ENCODE measurements at places on chromosomes 13 and 19.

DNA sequence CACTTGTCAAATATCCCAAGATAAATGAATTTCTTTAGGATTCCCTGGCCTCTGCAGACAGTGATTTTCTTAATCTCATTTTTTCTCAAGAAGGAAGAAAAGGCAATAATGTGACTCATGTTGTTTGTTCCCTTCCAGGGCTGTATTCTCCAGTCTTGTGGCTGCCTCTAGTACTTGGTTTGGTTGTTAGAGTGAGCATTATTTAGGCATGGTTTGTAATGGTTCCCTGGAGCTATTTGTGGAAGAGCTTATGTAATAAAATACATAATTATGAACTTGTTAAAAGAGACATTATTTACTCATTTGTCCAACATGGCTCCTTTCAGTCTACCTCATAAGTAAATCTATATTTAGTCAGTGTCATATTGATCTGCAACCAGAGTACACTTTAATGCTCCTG lies 270.4 kb downstream of the DCT start:
- no peak for DNase-seq

- no peak for DNase-seq
Measured at GRCh38 chr19:38638461-38638860, 9.0 kb upstream of the ACTN4 start.

GRCh38 chr19:50480281-50481111 lies 3.8 kb upstream of the GARIN5A start:
- no peak for DNase-seq

GRCh38 chr19:18292462-18292809 lies 11.0 kb upstream of the JUND start:
- DNase-seq, result no peak

DNA sequence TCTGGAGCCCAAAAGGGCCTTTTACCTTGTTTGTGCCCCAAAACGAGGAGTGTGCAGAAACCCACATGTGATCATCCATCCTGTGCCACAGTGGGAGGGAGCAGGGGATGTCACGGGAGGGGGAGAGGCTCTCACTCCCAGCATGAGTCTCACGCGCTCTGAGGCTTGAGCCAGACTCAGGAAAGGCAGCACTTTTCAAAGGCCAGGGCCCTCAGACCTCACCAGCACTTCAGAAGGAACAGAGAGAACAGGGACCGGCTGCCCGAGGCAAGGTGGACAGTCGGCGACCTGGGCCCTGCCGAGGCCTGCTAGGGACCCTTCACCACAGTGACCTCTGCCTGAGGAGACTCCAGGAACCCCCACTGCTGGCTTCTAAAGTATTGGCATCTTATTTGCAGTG lies 71.7 kb upstream of the WASF3 start:
- DNase-seq, result no peak

DNA sequence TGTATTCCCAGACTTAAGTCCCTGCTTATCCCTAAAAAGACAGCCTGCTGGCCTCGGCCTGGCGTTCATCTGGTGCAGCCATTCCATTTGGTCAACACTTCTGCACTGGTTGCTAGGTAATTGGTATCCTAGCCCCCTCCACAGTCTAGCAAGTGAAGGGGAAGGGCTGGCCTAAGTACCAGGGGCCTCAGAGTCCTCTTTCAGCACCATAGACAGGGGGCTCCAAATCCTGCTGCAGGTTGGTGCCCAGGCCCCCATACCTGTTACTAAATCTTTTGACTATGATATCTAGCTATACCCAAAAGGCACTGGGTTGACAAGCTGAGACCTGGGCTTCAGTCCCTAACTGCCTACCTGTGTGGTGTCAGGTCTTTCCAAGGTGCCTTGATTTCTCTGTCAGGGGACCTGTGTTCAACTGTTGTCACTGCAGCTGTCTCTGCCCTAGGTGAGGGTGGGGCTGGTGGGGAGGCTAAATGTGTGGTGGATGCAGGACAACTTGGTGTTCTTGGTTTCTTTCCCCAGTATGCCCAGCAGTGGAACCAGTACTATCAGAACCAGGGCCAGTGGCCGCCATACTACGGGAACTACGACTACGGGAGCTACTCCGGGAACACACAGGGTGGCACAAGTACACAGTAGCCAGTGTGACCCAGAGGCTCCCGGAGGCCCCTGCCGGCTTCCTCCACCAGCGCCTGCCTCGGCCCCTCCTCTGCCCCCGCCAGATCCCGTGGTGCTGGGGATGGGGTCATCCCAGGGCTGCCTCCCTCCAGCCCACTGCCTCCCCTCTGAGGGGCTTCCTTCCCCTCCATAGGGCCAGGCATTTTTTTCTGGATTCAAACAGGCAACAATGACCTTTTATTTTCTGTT lies 3.8 kb upstream of the CCDC97 start:
- DNase-seq, result no peak

GRCh38 chr19:41323023-41323422 lies 13.1 kb downstream of the CCDC97 start:
- DNase-seq, result no peak

- no peak for DNase-seq
Measured at GRCh38 chr19:29546583-29547190, 20.9 kb downstream of the VSTM2B start.

GRCh38 chr19:36483653-36484052 lies 5.7 kb downstream of the ZNF566 start:
- no peak for DNase-seq

DNA sequence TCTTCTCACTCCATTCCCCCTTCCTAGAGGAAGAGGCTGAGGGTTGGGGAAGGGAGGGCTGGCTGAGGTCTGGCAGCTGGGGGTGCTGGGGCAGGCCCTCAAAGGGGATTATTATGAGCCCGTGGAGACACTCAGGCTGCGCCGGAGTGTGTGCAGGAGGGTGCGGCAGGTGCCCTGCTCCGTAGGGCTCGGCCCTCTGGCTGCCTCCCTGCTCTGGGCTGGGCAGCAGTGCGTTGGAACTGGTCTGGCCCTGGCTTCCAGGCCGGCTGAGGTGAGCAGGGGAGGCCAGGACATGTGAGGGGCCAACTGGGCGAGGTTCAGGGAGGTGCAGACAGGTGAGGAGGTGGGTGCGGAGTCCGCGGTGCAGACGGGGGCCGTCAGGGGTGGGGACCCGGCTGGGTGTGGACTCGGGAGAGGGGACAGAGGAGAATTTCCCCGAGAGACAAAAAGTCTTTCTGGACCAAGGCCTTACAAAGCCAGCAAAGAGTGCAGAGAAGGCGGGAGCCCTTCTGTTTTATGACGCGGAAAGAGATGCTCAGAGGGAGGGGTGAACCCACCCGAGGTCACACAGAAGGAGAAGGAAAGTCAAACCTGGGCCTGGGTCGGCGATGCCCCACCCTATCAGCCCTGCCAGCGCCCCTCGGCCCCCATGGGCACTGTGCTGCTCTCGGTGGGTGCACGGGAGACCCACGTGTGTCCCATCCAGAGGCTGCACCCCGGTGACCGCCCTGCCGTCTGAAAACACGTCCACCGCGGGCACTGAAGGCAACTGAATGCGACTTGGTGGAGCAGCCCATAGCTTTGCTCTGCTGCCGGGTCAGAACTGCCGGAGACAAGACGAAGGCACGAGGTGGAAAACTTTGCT lies 31.0 kb downstream of the PIP5K1C start:
- no peak for DNase-seq

- DNase-seq, result no peak
Measured at GRCh38 chr19:3249408-3249807, 24.9 kb downstream of the CELF5 start.

- DNase-seq, result no peak
Measured at GRCh38 chr19:44889830-44890365, 1.2 kb upstream of the TOMM40 start.

DNA sequence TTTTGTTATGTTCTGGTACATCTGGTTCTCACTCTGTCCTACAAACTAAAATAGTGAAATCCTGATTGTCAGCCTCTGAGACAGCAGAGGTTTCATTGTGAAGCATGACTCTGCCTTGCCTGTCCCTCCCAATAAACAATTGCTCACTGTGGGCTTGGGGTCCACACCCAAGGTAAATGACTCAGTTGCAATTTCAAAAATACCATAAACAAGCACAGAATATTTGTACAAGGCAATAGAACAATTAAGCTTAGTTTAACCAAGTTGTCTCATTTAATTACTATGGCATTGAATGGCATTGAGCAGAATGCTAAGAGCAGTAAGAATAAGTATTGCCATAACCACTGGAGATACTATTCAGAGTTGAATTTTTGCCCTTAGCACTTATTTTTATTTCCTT lies 353.6 kb downstream of the SPRY2 start:
- DNase-seq, result no peak

GRCh38 chr19:610071-610800 lies 20.6 kb downstream of the HCN2 start:
- DNase-seq, result no peak

- no peak for DNase-seq
Measured at GRCh38 chr19:2588081-2588777, 112.3 kb downstream of the GADD45B start.

- DNase-seq, result peak; percentile 51
Measured at GRCh38 chr19:2270423-2271233, 11.3 kb downstream of the PEAK3 start.

- DNase-seq, result peak; percentile 2
Measured at GRCh38 chr13:21478881-21479808, 20.0 kb upstream of the ZDHHC20 start.

GRCh38 chr19:32372726-32373517 lies 27.5 kb downstream of the ZNF507 start:
- no peak for DNase-seq

DNA sequence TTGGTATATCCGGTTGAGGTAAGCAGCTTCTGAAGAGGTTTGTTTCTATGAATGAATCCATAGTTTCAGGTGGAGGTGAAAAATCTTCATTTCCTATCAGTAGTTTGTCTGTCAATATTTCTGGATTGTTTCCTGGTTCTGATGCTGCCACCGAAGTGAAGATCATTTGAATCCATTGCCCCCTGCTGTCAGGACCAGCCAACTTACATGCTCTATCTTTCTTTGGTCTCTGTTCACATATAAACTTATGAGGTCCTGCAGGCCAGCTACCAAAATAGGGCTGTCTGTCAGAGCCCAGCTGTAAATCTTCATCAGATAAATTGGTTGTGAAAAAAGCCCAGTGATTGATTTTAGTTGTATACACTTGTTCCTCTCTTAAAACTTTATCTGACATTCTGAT lies 15.2 kb upstream of the N4BP2L1 start:
- no peak for DNase-seq

DNA sequence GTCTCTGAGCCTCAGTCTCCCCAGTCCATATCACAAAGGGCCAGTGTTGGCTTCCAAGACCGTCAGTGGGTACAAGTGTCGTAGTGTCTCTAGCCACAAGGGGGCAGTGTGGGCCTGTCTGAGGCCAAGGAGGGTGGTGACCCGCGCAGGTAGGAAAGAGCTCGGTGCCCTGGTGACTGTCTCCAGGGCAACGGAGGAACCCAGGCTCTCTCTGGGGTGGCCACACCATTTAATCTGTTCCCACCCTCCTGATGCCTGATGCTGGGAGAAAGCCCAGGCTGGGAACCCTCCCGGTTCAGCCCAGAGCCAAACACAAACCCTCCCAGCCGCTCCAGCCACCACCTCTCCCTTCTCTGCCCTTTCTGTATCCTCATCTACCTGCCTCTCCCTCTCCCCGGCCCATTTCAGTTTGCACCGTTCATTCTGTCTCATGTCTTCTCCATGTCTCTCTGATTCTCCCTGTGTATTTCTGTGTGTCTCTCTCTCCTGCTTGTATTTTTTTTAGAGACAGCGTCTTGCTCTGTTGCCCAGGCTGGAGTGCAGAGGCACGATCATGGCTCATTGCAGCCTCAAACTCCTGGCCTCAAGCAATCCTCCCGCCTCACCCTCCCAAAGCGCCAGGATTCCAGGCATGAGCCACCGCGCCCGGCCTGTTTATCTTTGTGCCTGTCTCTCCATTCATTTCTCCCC lies 17.5 kb upstream of the MEIS3 start:
- DNase-seq, result peak; percentile 47

DNA sequence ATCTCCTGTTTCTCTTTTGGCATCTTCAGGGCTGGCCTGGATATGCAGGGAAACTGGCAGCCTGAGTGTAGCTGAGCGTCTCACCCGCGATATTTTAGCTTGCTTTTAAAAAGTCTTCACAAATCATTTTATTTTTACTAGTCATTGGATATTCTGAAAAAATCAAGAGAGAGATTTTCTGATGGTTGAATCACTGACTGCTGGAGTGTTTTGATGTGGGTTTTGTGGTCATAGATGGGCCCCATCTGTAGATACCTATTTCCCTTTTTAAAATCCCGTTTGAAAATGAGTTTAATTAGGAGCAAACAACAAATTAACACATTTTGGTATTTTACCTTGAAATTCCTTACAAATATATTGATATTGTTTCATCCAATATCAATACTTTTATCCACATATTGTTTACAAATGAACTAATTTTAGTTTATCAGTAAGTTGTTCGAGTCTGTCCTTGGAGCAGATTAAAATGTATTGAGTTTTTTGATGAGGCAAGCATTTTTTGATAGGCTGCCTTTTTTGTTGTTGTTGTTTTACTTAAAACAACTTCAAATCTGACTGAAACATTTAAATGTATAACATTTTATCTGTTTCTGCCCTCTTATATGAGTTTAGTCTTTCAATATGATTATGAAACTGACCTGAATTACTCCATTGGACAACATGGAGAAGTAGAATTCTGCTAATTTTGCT lies 21.5 kb upstream of the OXGR1 start:
- DNase-seq, result no peak

DNA sequence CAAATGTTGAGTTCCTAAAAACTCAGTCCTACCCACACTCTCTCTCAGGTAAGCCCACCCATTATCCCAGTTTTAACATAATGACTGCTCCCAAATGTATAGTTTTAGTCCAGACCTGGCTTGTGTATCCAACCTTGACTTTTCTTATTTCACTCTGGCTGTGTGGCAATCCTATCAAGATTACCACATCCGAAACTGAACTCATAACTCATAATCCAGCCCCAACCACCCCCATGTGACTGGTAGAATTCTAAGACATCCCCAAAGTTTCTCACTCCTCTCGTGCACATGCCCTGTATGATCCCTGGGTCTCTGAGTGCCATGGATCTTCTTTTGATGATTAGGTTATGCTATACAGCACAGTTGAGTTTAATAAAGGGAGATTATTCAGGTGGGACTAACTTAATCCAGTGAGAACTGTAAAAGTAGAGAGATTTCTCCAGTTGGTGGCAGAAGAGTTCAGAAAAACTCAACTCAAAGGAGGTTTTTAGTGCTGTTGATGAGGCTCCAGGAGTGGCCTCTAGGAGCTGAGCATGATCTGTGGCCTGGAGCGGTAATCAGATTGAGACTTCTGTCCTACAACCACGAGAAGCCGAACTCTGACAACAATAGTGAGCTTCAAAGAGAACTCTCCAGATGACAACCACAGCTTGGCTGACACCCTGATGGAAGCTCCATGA lies 413.4 kb downstream of the ZNF536 start:
- no peak for DNase-seq

- DNase-seq, result no peak
Measured at GRCh38 chr13:24748061-24748400, 15.9 kb upstream of the RNF17 start.

DNA sequence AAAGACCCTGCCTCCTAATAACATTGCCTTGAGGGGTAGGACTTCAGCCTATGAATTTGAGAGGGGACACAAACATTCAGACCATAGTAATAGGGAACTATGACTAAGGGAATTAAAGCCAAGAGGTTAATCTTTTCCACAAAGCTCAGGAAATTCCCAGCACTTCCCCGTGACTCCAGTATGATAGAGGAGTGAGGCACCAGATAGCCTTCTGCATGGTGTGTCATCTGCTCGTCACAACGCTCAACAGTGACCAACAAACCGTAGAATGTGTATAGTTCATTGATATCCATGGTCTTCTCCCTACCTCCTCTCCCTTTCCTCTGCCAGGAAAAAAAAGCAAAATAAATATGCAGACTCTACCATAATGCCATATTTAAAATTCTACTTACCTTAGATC lies 64.4 kb downstream of the B3GLCT start:
- DNase-seq, result no peak

All from activated naive CD4-positive, alpha-beta T cell (primary cell).